Sigmoid colon (tissue), 7 donors: ENCODE measurements at places on chromosomes 16 and 17. TPM values are rescaled to one million over a fixed set of nuclear protein-coding genes. Genes with fewer than 3 reads are reported as not detected.

- no peak for DNase-seq
These were observed 745 bp upstream of the ABCC1 start for GRCh38 chr16:15948532-15949209.

GRCh38 chr17:47862621-47863440 lies 11.9 kb upstream of the SP6 start:
- no peak for DNase-seq

DNA sequence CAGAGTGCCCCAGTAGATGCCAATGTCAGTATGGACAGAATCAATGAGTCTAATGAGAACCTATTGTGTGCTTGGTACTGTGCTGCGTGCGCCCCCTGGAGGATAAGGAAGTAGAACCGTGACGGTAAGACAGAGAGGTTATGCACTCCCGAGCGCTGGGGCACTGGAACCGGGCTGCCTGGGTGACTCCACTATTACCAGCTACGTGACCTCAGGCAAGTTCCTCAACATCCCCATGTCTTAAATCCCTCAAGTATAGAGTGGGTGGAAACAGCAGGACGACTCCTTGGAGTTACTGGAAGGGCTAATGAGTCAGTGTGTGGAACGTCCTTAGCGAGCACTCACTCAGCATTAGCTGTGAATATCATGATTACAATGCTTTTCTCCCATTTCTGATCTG lies 16.2 kb downstream of the CHST4 start:
- DNase-seq: no peak

DNA sequence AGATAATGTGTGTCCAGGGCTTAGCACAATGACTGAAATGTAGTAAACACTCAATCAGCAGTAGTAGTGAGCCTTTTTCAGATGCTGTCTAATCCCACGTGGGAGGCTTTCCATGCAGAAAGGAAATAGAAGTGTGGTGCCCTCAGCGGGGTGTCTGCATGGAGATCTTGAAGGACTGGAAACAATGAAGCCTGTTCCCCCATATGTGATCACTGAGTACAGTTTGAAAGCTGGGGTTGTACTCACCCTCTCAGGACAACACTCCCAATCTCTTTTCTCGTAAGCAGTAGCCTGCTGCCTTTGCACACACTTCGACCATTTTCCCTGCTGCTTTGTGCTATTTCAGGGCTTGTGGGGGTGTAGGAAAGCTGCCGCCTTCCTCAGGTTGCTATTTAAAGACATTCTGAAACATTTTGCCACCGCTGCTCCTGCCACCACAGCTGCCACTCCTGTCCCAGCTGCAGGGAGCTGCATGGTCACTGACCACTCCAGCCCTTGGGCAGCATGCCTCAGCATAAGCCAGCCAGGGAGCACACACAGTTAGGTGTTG lies 40.6 kb upstream of the HAS3 start:
- DNase-seq: peak; percentile 12

DNA sequence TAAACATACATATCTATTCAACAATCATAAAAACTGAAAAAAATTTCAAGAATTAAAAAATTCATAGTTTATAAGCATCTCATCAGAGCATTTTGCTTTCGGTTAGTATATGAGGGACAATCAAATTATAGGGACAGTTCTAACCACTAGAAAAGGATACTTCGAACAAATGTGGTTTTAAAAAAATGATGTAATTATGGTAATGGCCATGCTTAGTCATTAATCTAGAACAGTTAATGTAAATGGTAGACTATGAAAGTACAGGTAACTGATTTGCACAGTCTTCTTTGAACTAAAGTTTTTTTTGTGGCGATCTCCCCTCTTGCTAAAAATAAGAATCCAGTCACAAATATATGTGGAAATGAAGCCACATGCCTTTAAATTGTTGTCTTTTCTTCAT lies 63.5 kb upstream of the PHOSPHO1 start:
- DNase-seq: no peak

- DNase-seq: no peak
These were observed 604 bp downstream of the HS3ST3B1 start for GRCh38 chr17:14301279-14302090.

- peak; percentile 78 for DNase-seq
These were observed 11.2 kb downstream of the PIK3R5 start for GRCh38 chr17:8954339-8954738.

- no peak for DNase-seq
These were observed 7.5 kb downstream of the NME3 start for GRCh38 chr16:1763521-1764511.

DNA sequence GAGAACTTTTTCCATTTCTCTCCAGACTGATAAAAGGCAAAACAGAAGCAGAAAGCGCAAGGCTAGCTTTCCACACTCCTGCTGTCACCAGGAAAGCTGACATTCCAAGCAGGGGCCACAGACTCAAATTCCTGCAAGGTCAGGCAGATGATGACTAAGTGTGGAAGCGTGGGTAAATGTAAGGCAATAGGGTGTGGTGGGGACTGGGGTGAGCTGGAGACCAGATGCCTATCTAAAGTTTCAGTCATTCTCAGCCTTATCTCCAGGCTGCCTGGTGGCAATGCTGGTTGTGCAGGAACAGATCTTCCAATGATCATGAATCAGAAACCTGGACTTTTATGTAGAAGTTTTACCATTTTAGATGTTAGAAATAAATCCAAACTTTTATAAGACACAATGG lies 224.1 kb downstream of the GSG1L start:
- no peak for DNase-seq

DNA sequence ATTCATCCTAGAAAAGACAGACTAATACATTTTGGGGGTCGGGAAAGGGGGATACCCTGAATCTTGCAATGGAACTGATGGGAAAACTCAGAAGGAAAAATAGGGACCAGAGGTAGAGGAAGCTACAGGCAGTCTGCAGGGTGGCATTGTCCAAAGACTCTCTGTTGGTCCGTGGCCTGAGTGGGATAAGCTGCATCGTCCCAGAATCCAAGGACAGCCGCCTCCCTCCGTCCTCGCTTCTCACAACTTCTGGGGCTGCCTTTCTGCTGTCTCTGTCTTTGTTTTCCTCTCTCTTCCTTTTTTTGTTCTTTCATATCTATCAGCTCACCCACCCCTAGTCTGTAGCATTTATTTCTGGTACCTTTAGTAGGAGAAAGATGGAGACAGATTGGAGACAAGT lies 1052.6 kb upstream of the RBFOX1 start:
- no peak for DNase-seq

DNA sequence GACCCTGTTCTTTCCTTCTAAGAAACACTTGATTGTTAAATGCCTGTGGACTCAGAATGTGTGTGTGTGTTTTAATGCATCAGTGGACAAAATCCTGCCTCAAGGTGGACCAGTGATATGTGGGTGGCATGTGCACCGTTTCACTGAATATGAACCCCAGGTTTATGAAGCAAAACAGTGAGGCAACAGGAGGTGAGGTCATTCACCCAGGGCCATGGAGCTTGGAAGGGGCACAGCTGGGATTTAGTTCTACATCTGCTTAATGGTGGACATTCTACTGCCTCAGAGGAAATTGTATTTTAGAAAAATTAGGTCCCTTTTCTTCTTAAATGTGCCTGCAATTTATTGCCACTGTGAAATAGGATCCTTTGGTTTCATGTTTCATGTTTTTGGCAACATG lies 549.5 kb upstream of the EEF2KMT start:
- no peak for DNase-seq

GRCh38 chr16:68737046-68737729 lies at the start of gene CDH1:
Gene CDH1, plus strand, starts transcription at chr16:68737292. Its CDS starts 124 bp downstream, at chr16:68737416.
- DNase-seq: no peak

RHBDL3 gene
- polyA plus RNA-seq: 0.23 TPM

HEATR9 gene
- 0.06 TPM for polyA plus RNA-seq

KRTAP4-6 gene
- polyA plus RNA-seq: not detected

NOXO1 gene
- 47.3 TPM for polyA plus RNA-seq

CCDC144A gene
- 1.9 TPM for polyA plus RNA-seq

KRT33B gene
- not detected for polyA plus RNA-seq

SUMO2 gene
- polyA plus RNA-seq: 117 TPM
